Hypothalamus (tissue), 51 donors: ENCODE measurements at places on chromosomes 7 and 10.

DNA sequence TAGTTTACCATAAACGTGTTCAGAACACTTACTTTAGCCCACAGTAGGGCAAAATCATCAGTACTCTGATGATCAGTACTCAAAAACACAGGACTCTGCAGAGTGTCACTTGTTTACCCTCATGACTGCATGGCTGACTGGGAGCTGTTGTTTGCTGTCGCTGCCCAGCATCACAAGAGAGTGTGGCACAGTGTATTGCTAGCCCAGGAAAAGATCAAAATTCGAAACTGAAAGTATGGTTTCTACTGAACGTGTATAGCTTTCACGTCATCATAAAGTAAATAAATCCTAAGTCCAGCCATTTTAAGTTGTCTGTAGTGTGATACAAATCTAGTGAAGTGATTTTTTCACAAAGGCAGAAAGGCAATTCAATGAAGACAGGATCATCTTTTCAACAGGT, 184.6 kb downstream of the RAMP3 start:
- no peak for DNase-seq

GRCh38 chr7:130141884-130142653, 63.1 kb downstream of the TMEM209 start:
- no peak for DNase-seq

DNA sequence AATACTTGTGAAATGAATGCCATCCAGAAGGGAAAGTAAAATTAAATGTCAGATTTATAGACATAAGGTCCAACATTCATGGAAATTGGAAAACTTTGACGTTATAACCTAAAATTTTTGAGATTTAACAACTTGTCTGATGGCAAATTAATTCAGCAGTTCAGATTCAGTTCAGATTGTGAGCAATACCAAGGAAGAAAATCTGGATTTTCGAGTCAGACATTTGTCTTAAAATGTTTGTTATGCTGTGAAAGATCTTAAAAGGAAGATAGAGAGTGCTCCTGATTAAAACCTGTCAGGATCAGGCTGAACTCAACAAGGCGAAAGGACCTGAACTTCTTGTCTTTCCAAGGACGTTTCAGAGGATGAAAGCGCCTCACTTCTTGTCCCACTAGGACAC, 320.9 kb downstream of the PAXIP1 start:
- DNase-seq = no peak

DNA sequence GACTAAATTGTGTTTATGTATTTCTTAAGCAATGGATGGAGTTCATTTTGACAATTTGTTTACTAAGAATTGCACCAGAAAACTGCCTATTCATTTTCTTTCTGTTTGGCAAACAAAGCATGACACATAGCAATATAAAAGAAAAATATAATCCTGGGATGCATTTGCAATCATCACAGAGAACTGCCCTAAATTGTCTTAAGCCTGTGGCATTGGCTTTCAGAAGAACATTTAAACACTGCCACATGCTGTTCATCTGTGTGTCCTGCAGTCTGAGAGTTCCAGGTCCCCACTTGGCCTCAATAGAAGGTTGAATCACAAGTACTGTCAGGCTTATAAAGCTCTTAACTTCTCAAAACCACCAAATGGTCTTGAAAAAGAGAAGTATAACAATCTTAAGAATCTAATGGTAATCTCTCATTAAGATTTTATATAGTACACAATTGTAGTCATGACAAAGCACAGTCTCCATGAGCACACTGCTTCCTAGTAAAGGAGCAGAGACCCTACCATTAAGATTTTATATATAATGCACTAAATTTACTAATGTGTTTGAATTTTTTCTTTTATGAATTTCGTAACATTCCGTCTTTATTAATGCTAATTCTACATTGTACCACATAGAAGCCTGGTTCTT, 29.9 kb downstream of the RNLS start:
- DNase-seq = no peak

DNA sequence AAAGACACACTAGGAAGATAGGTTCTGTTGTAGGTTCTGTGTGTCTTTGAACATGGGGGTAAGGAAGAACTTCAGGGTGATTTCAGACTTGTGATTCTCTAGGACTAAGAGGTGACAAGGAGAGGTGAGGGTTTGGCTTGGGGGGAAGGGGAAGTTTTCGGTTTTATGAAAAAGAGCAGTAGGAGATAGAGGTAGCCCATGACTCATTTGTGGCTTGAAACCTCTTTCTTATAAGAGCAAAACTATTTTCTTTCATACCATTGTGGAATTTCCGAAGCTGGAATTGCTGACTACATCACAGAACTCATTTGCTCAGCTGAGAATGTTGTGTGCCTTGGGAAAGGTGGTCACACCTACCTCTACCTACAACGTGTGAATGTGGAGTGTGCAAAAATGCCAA, 39.6 kb upstream of the IKZF1 start:
- DNase-seq = no peak

DNA sequence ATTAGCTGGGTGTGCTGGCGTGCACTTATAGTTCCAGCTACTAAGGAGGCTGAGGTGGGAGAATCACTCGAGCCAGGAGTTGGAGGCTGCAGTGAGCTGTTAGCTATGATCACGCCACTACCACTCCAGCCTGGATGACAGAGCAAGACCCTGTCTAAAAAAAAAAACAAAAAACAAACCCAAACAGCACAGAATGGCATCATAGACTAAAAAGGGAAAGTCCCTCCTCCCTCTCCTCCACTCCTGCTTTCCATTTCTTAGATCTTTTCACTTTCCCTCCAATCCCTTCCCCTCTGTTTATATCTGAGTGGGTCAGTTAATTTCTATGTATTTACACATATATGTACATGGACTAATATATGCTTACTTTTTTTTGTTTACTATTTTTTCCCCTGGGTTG, 10.4 kb upstream of the PIP4K2A start:
- no peak for DNase-seq

- DNase-seq = no peak
Measured at GRCh38 chr7:16944936-16945335, 63.2 kb upstream of the AGR3 start.

DNA sequence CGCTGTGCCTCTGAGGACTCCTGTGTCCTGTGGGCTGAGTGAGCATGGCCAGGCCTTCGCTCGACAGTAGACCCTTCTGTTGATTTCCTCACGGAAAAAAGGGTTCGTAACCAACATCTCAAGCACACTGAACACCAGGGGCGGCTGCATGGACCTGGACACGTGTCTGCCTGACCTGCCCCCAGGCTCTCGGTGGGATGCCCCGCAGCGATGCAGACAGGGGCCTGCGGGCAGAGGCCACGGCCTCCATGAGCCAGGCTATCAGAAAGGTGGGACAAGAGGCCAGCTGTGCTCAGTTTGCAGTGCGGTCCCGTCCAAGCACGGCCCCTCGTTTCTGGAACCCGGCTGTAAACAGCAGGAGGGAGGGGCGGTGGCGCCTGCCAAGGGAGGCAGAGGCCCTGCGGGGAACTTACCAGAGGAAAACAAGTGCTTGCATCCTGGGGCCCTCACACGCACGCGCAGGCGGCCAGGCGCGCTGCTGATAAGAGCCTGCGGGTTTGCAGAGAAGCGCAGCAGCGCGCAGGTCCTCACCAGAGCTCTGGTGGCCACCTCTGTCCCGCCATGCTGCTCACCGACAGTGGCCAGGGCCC, 10.6 kb downstream of the GPR146 start:
- DNase-seq = no peak

- DNase-seq = no peak
Measured at GRCh38 chr7:99173787-99174186, 29.9 kb upstream of the SMURF1 start.

GRCh38 chr7:20237464-20238193, 20.4 kb upstream of the MACC1 start:
- DNase-seq = no peak

DNA sequence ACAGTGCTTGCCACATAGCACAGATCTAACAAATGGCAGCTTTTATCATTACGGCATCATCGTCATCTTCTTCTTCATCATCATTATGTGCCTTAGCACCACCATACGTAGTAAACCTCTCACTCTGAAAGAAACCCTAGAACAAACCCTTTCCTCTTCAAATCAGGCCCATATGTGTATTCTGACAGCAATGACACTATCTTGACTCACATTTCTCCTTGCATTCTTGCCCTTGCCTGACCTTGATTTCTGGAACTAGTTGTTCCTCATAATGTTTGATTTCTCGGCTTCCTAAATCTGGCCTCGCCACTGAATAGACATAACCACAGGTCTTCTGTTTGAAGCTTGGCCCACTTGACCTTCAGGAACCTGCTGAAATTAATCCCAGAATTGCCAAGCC, 115.3 kb downstream of the DGKI start:
- DNase-seq = no peak

DNA sequence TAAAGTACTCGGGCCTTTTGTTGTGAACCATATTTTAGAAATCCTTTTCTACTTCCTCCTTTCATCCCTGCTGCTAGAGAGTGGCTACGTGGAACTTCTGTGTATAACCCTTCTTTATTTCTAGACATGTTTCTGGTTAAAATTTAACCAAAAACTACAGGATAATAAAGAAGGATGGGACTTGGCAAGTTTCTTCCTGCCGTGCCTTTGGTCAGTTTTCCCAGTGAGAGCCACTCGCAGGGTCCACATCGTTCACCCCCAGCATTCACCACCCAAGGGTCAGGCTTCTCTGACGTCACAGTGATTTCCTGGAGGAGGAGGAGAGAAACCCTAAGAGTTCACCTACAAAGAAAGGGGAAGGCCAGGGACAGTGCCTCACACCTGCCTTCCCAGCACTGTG, 45.4 kb downstream of the NKX6-2 start:
- no peak for DNase-seq

DNA sequence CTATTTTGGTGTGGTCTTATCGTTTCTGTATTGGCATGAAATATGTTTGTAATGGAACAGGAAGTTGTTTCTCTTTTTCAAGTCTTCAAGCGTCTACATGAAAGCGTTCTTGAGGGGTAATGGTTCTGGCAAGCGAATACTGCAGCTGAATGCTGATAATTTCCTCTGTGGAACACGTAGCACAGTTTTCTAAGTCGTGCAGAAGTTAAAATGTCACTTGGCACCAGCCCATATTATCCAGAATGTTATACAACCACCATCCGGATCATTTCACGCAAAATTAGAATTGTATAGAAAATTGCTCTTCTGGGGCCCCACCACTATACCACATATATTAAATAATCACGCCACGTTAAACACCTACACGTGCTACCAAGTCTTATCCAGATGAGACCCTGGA, 354.3 kb downstream of the CALN1 start:
- DNase-seq = no peak

DNA sequence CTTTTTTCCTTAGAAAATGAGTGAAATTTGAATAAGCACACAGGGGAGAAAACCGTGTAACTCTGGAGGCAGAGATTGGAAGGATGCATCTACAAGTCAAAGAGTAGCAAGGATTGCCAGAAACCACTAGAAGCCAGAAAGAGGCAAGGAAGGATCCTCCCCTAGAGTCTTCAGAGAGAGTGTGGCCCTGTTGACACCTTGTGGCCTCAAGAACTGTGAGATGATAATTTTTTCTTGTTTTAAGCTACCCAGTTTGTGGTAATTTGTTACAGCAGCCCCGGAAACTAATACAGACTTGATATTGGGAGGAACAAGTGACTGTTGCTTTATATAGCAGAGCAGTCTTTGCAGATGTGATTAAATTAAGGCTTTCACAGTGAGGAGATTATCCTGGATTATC, 3.6 kb upstream of the GIMAP7 start:
- DNase-seq = no peak

- no peak for DNase-seq
Measured at GRCh38 chr7:132817949-132818348, 241.7 kb upstream of the PLXNA4 start.

GRCh38 chr7:70940597-70940996, 191.3 kb upstream of the GALNT17 start:
- DNase-seq = no peak

DNA sequence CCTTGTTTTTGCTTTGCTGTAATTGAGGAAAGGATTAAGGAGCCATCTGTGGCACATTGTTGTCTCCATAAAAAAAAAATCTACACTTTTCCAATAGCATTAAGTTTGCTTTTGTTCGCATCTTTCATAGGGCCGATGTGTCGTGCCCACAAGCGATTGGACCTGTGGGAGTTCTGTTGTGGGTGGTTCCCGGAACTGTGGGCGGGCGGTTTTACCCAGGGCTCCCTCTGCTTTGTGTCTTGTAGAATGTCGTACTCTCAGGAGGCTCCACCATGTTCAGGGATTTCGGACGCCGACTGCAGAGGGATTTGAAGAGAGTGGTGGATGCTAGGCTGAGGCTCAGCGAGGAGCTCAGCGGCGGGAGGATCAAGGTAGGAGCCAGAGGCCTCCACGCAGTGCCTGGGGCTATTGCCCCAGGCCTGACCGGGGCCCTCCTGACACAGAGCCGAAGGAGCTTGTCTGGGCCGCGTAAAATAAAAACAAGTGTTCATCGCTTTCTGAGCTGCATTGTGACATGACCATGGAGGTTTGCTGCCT, 92.4 kb downstream of the ACTR3B start:
- no peak for DNase-seq

- DNase-seq = no peak
Measured at GRCh38 chr7:78852951-78853350, 600.5 kb downstream of the MAGI2 start.

- DNase-seq = no peak
Measured at GRCh38 chr10:70985824-70986622, 97.7 kb upstream of the PCBD1 start.

GRCh38 chr7:101733713-101734475, 83.5 kb upstream of the CUX1 start:
- DNase-seq = peak; percentile 3

- DNase-seq = no peak
Measured at GRCh38 chr10:79245539-79246208, 101.6 kb upstream of the PPIF start.

DNA sequence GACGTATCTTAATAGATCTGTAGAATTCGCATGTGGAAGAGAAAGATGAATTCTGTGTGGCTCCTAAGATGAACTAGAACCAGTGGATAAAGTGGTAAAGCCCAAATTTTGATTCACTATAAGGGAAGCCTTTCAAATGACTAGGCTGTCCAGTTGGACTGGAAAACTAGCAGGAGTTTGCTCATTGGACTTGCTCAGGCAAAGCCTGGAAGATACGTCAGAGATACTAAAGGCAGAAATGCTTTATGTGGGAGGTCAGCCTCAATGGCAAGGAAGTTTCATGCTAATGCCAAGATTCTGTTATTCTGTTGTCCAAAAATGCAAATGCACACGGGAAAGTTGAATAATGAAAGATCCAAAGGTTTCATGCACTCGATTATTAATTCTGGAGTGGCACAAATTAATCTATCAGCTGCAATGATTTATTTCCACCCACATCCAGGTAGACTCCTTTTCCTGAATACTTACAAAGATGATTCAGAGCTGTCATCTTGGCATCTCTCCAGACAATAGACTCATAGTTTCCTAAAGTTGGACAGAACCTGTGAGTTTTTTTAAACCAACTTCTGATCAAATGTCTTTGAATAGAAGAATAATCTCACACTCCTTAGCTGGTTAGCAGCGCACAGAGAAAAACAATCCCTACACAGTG, 20.5 kb upstream of the PPP1R3C start:
- no peak for DNase-seq

- DNase-seq = no peak
Measured at GRCh38 chr7:139034855-139035585, 822 bp downstream of the ZC3HAV1L start.
